NB4 (cell line): ENCODE measurements at places on chromosomes 2 and 18.

GRCh38 chr2:9420495-9420894 is 2.8 kb downstream of the ITGB1BP1 start:
- no peak for DNase-seq

DNA sequence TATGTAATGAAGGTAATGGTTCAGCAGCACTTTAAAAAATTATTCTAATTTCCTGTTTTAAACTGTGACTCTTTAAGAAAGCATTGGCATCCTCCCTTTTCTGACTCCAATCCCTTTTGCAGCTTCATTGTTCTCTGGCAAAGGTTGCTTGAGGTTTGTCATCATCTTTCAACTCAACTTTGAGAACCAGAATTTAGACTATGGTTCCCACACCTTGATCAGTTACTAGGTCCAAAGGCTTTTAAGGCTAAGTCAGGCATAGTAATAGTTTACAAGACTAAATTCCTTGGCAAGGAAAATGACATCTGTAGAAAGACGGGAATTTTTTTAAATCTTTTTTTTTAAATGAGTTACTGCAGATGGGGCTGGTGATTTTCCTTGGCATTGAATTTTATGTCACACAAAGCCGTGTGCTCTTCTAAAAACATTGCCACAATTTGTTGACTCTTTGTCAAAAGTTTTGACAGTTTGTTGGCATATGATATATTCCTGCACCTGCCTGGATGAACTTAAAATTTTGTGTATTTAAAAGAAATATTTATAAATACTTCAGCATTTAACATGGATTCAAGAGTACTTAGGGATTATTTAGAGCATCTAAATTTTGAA is 451.0 kb downstream of the MEIS1 start:
- DNase-seq = no peak

GRCh38 chr2:100754951-100755350 is 65.0 kb upstream of the NPAS2 start:
- DNase-seq = no peak

DNA sequence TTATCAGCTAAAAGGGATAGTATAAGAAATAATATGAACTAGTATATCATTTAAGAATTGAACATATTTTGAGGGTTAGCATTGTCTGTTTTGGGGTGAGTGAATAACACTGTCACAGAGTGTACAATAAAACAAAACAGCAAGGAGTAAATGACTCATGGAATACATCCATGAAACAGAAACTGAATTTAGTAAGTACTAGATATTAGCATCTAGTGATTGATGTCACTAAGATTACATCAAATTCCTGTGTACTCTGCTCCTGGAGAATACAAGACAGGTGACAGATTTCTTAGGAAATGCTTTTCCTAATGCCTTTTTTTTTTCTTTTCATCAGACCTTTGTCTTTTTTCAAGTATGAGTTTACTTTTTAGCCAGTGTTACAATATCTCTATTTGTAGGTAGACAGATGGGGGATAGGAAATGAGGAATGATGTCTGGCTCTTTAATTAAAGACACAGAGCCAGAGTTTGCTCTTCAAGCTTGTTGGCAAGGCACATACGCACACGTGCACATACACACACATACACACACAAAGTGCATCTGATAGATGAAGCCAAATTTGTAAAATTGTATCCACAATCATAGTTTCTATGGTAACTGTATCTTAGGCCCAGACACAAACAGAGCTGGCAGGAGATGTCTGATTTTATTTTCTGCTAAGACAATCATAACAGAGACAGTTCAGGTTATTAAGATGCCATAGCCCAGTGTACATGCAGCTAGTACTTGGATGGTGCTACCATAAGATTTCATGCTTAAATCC is 138.2 kb upstream of the NRP2 start:
- no peak for DNase-seq

DNA sequence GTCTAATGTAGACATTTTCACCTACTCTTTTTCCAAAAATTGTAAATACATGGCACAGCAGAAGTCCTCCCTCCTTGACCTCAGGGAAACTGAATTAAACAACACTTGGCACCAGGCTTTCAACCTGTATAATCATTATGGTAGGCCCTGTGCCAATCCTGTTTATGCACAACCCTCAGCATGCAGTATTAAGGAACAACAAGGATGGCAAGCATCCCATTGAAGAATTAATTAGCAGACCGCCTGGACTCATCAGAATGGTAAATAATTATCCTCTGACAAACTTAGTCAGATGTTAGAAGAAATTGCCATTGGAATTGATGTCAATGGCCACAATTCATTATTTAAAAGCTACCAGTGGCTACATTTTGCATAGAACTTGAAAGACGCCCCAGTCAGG is 66.3 kb upstream of the GALNT5 start:
- DNase-seq = no peak

DNA sequence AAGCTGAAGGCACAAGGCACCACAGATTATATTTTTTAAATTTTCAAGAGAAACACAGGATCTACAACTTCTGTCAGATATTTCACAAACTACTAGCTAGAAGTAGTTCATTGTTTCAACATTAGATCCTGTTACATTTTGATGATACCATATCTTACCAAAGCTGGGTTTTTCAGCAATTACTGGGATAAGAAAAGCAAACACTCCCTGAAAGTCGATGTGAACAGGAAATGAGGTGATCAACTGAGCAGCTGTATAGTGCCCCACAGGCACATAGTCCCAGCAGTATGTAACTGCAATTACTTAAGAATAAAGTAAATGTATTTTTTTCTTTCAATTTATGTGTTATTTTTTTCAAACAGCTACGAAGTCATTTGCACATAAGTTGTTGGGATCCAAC is 103.5 kb downstream of the DNER start:
- no peak for DNase-seq

DNA sequence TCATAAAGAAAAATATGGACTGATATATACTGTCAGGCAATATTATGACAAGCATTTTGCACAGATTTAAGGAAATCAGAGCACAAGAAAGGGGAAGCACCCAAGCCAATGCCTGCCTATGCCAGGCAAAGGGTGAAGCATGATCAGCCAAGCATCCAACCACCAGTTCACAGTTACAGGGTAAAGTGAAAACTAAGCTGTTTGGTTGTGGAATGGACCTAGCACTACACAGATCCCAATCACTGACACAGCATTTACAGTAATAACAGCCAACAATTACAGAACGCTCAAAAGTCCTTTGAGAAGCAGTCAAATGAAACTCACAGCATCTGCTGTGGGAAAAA is 90.3 kb downstream of the SP3 start:
- DNase-seq = no peak

DNA sequence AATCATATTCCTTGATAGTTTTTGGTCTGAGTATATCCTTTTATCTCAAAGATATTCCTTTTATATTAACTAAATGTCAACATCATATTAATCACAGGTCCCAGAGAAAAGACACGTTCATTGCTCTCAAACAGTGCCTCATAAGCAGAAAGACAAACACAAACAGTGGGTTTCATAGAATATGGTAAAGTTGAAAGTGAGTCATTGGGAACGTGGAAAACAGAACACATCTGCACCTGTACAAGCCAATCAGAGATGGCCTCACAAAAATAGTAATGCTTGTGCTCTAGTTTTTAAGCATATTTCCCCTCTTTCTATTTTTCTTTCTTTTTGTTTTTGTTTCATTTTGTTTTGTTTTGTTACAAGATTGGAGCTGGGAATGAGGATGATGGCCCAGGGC is 328.4 kb upstream of the MAP2 start:
- no peak for DNase-seq

DNA sequence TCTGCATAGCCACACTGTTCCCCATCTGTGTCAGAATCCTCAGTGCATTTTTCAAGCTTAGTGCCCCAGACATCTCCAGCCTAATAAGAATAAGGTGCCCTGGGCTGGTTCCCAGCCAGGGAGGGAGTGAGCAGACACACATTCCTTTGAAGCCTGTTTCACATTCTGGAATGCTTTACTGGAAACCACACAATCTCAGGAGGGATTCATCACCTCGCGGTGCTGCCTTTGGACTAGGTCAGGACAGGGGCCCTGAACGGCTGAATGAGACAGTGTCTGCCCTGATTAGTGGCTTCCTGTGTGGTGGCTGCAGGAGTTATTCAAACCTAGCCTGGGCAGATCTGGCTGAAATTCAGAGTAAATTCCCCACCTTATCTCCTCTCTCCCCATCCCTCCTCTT is 108.0 kb upstream of the LDAH start:
- no peak for DNase-seq

DNA sequence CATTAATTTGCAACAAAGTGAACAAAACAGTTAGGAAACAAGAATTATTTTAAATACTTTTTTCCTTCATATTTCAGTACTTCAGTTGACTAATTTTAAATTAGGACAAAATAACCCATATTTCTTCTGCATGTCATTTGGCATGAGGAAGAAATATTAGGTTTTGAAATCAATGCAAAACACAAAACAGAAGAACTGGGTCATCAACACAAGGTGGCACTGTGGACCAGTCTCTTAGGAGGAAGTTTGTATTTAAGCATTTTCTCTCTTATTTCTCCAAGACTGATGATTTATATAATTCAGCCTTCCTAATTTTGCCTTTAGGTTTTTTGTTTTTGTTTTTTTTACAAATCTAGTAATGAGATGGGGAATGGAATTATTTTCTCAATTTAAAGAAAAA is 352.8 kb upstream of the KCNH7 start:
- peak; percentile 66 for DNase-seq

DNA sequence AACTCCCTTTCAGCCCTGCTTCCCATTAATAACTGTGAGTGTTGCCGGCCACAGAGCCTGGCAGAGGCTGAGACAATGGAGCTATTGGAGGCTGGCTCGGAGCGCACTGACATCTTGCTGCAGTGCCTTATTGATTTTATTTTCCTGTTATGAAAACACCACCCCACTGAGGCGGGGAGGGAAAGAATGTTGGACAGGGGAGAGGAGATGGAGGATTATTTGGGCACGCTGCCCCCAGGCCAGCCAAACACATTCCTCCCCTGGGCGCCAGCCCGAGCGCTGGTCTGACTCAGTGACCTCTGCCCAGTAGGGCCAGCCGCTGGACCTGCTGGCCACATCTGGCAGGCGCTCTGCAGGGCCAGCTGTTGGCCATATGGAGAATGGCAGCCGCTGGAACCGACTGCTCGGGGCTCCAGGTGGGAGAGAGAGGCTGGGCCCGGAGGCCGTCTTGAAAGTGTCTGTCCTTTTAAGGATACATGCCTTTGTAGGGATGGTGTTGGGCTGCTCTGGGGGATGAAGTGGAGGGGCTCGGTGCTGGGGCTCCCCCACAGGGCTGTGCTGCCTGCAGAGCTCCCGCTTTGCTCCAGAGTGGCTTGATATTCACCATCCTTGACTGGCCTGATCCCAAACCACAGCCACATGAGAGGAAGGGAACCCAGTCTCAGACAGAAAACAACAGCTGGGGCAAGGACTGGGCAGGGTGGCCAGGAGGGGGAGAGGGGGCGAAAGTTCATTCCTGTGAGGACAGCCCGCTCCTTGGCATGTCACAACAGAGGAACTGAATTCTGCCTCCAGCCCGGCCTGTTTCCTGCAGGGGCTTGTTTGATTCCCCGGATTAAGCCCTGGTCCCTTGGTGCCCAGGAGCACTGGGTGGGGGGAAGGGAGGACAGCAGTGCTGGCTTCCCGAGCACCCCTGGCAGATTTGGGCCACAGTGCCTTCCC is 179.0 kb downstream of the KLHL29 start:
- DNase-seq = no peak

- DNase-seq = peak; percentile 27
Measured at GRCh38 chr18:34901299-34901698, 139.9 kb upstream of the MAPRE2 start.

GRCh38 chr2:109402180-109402579 is 211.6 kb downstream of the SEPTIN10 start:
- no peak for DNase-seq

DNA sequence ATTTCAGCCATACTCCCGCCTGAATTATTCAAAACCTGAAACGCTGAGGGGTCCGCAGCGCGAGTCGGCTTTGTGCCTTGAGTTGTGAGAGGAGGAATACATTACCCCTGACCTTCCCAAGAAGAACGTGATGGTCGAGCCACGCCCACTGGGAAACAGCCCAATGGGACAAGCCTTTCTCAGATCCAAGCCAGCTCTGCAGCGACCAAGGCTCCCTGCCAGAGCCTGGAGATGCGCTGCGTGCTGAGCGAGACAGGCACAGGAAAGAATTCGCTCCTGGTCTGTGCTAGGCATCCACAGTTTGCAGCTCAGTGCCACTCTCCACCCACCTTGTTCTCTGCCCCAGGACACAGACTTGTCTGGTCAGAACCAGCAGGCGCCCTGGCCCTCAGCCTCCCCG is 74.1 kb upstream of the GLI2 start:
- DNase-seq = no peak

- peak; percentile 62 for DNase-seq
Measured at GRCh38 chr2:242020196-242021004, 150.9 kb downstream of the RTP5 start.
